ENCODE measurements at places on chromosomes 3 and 15. TPM values are rescaled to one million over a fixed set of nuclear protein-coding genes. Genes with fewer than 3 reads are reported as not detected.

The DPPA2 gene
- polyA plus RNA-seq: not detected

The RNU5B-1 gene
- polyA plus RNA-seq: not detected

The CHRNA7 gene
- polyA plus RNA-seq: 19.1 TPM

The IL16 gene
- 15.3 TPM for polyA plus RNA-seq

The CAV3 gene
- polyA plus RNA-seq: 12.1 TPM

The ZMYND10 gene
- 4.7 TPM for polyA plus RNA-seq

The BNIP2 gene
- 50.8 TPM for polyA plus RNA-seq

The HIGD2B gene
- polyA plus RNA-seq: not detected

The EIF1B gene
- 112 TPM for polyA plus RNA-seq

Measured in right lung (tissue), 10 donors.